Right ventricle myocardium superior (tissue), 1 donor: ENCODE measurements at places on chromosomes 2 and 18.

DNA sequence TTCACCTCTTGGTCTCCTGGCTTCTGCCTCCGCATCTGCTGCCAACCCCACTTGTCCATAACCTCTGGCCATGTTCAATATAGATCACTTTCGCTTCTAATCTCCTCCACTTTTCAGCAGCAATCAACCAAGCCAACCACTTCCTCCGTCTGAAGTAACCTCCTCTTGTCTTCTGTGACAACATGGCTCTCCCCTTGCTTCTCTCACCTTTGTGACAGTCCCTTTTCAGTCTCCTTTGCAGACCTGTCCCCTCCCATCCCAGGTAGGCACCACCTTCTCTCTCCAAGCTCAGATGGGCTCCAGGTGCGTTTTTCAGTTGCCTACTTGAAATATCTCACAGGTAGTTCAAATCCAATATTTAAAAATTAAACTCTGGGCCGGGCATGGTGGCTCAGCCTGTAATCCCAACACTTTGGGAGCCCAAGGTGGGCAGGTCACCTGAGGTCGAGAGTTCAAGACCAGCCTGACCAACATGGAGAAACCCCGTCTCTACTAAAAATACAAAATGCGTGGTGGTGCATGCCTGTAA lies 4.7 kb upstream of the PSD4 start:
- DNase-seq = no peak

- no peak for DNase-seq
Observed at GRCh38 chr2:191927319-191927867, 80.5 kb upstream of the CAVIN2 start.

- peak; percentile 82 for DNase-seq
Observed at GRCh38 chr2:1591978-1592907, 152.1 kb downstream of the PXDN start.

GRCh38 chr18:52657043-52657805 lies 317.2 kb downstream of the DCC start:
- no peak for DNase-seq

DNA sequence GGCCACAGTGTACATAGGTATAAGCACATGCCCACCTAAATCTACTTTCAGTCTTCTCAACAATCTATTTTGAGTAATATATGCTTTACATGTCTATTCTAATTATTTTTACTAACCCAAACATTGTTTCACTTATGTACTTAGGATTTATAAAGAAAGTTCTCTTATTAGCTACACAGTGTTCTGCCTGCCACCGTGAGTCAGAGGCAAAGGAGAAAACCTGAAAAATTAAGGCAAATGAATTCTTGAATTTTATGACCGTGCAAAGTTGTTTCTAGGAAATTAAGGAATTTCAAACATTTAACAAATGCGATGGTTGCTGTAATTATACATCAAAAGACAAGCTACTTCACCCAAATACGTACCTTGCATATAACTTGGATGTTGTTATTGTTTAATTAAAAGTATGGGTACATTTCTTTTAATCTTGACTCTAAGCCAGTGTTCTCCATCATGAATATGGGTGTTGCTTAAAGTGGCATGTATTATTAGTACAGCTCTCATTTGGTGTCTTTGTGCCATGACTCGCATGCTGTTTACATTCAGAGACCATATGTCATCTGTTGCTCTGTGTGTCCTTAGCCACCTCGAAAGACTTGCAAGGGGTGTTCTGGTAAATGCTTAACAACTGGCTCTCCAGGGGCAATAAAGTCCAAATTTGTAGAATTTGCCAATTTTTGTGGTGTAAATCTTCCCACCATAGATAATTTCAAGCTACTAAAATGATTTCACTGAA lies 154.3 kb upstream of the FN1 start:
- no peak for DNase-seq

DNA sequence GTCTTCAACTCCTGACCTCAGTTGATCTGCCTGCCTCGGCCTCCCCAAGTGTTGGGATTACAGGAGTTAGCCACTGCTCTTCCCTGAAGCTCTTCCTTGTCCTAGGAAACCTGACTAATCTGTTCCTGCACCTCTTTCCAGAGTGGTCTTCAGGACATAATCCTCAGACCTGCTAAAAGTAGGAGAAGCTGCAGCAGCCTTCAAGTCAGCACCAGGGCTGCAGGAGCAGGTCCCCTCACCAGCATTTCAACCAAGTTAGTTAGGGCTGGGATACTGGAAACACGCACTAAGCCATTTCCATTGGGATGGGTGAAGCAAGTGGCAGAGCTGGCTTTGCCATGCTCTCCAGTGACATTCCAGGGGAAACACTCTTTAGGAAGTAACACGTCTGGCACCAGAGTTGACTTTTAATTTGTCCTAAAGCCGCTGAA lies 9.9 kb downstream of the NCL start:
- no peak for DNase-seq

GRCh38 chr2:105445976-105446375 lies 47.1 kb upstream of the FHL2 start:
- DNase-seq = no peak

- DNase-seq = no peak
Observed at GRCh38 chr2:126650994-126651393, 5.0 kb upstream of the GYPC start.

DNA sequence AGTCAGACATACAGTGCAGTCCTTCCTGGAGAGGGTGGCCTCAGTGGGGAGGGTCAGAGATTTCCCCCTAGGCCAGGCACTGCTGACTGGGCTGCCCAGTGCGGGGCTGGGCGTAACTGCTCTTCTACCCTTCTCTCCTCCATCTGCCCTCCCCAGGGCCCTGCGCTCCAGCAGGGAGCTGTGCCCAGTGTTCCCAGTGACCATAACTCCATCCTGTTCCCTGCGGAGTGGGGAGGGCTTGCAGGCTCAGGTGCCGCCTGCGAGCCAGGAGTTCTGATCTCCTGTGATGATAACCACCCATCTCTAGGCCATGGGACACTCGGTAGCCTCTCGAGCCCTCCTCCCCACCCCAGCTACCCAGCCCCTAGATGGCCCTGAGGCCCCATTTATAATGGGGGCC lies 107.6 kb downstream of the SMAD7 start:
- DNase-seq = no peak

GRCh38 chr18:7778181-7778580 lies 211.1 kb downstream of the PTPRM start:
- DNase-seq = no peak

- DNase-seq = peak; percentile 10
Observed at GRCh38 chr2:29022679-29023078, 41.6 kb downstream of the TOGARAM2 start.

DNA sequence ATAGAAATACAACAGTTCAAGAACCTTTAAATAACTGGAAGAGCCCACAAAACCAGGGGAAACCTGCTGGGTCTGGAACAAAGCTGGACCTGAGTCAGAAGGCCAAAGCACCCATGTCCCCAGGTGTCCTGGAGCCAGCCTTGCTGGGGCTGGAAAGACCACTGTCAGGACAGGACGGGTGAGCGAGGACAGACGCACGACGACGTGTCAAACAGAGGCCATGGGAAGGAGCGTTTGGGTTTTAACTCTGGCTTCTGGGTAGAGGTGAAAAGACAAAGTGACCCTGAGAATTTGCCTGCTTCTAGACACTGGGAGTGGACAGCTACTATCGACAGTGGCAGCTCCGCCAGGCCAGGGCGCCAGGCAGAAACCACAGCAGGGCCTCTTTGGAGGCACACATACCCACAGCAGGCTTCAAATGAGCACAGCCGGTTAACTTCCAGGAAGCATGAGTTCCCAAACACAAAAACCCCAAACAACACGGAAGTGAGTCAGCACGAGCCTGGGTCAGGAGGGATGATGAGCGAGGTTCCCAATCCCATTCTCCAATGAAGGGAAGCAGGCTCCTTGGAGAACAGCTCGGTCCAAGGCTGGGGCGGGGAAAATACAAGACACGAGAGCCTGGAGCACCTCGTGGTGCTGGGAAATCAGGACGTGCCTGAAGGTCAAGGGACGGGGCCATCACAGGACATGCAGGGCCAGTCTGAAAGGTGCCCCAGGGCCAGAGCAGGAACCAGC lies 208.0 kb downstream of the TWIST2 start:
- DNase-seq = no peak

DNA sequence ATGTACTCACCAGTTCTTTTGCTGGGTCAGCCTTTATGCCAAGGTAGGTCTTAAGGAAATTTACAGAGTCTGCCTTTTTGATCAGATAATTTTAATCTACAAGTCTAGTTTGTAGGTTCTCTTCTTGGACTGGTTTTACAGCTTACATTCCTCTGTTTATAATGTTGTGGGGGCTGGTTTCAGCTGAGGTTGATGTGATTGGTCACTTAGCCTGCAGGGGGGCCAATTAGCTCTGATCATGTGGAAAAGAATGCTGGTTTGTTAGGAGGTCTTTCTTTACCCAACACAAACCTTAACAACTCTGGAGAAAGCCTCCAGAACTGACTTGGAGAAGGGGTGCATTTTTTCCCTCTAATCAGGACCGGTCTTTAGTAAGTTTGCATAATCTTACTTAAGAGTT lies at the start of gene KCNJ13:
TSS of gene KCNJ13 (minus strand) at position 131 of the 400 bp plus-strand sequence. CDS start 5,203 bp downstream, outside the sequence.
- no peak for DNase-seq

GRCh38 chr2:66432801-66433694 lies 1.9 kb upstream of the MEIS1 start:
- peak; percentile 91 for DNase-seq

- DNase-seq = no peak
Observed at GRCh38 chr2:164485541-164485940, 135.7 kb downstream of the GRB14 start.

- peak; percentile 82 for DNase-seq
Observed at GRCh38 chr2:12106440-12107080, 360.1 kb downstream of the LPIN1 start.

DNA sequence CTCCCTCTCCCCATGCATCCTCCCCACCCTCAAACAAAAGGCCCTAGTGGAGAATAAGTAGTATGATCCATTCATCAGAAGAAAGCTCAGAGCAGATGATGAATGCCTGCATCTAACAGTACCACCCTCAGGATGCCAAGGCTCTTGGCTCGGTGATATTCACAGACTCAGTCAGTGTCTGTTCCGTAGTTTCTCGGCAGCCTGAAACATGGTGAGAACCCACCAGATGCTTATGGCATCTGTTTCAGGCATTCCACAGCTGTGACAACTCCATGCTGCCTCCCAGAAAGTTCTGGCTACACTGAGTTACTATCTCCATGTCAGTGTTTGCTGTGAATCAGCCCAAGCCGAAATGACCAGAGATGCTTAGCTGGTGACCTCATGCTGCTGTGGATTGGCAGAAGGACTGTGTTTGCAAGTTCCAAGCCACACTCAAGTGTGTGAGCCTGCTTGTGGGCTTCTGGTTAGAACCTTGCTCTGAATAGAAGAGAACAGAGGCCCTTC lies 83.9 kb downstream of the WDSUB1 start:
- DNase-seq = no peak

DNA sequence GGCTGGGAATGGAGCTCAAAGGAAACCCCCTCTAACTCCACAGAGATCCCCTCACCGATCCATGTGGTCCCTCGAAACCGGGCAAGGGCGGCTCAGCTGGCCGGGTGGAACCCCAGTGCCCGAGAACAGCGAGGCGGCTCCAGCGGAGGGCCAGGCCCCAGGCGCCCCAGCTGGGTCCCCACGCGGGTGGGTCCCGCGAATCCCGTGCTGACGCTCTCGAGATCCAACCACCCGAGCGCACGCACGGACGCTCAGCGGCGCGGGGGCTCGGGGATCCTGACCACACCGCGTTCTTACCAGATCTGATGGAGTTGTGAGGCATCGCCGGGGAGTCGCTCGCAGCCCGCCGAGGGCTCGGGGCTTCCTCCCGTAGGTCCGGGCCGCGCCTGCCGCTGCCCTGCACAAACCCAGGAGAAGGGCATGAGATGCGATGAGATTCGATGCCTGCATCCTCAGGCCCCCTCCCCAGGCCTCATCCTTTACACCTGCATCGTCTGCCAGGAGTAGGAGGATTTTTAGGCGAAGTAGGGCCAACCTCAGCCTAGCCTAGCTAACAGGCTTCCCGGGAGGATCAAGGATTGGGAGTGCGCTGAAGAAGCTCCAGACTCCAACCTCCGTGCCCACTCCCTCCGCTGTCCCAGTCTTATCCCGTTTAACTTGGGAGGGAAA lies 514 bp downstream of the PAX8 start:
- no peak for DNase-seq

GRCh38 chr2:203867561-203868200 lies at the start of gene CTLA4:
Gene CTLA4, plus strand, starts transcription at chr2:203867771. Its CDS starts 172 bp downstream, at chr2:203867943.
- no peak for DNase-seq

DNA sequence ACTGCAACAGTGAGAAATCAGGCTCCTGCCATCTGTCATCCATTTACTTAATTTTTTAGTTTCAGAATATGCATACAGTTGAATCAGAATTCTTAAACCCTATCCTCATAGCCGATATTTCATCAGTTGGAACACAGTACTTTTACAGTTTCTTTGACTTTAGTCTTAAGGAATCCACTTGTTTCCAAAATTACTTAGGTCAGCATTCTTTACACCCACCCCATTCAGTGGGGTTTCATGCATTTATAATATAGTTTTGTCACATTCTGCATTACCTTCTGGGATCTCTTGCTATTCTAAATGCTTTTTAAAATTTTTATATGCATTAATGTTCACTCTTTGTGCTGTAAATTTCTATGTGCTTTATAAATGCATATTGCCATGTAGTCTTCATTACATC lies 400.4 kb upstream of the LRRTM4 start:
- DNase-seq = no peak

DNA sequence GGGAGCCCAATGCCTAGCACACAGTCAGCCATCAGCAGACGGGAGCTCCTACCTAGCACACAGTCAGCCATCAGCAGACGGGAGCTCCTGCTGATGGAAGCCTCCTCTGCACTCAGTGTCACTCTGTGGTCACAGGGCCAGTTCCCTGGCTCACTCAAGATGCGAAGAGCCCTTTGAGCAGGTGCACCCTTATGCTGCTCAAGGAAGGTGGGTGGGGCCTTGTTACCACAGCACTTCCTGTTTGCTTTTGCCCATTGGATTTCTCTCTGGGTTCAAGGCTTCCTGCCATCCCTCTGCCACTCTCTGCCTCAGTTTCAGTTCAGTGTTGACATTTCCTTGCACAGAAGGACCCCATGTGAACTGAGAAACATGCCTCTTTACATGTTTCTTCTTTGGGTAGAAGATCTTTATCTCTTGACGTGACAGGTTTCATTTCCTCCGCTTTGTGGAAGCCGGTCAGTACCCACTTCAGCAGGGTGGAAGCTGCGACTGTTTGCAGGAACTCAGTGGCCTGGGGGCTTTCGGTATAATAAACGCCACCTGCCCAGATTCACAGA lies 11.6 kb downstream of the TRIB2 start:
- no peak for DNase-seq

- DNase-seq = no peak
Observed at GRCh38 chr2:210092791-210093190, 78.4 kb downstream of the KANSL1L start.

DNA sequence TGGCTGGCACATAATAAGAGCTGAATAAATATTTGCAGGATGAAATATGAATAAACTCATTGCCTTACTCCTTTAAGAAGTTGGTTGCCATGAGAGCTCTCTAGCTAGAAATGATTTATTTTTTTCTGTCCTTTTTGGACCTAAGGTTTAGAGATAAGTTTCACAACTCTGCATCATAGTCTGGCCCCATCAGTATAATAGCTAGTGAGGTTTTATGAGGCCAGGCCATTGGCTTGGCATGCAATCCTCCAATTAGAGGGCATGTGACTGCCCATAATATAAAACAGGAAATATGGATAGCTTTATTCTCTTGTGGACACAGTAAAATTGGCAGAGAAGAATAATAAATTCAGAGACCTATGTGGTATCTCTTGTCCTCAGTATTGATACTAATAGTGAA lies 26.2 kb upstream of the INSIG2 start:
- DNase-seq = no peak
